H1 (cell line): ENCODE measurements at places on chromosomes 2 and 18. TPM values are rescaled to one million over a fixed set of nuclear protein-coding genes. Genes with fewer than 3 reads are reported as not detected.

Gene CRYGC
- polyA plus RNA-seq: not detected in 2 replicates

Gene LCT
- polyA plus RNA-seq: 0.03 TPM in 1 of 2 replicates, not detected in the other

Gene HOXD4
- not detected in 2 replicates for polyA plus RNA-seq

Gene UGT1A8
- polyA plus RNA-seq: 0.03 TPM in 1 of 2 replicates, not detected in the other

Gene EML4
- polyA plus RNA-seq: 32.5 and 50.1 TPM in 2 replicates

Gene SLC5A7
- polyA plus RNA-seq: 0.14 and 0.30 TPM in 2 replicates

Gene COL4A4
- polyA plus RNA-seq: 0.33 TPM in 2 replicates

Gene C2orf72
- polyA plus RNA-seq: 1.7 and 2.6 TPM in 2 replicates

Gene UGT1A10
- polyA plus RNA-seq: not detected in 2 replicates

Gene VWA3B
- polyA plus RNA-seq: not detected in 2 replicates

DNA sequence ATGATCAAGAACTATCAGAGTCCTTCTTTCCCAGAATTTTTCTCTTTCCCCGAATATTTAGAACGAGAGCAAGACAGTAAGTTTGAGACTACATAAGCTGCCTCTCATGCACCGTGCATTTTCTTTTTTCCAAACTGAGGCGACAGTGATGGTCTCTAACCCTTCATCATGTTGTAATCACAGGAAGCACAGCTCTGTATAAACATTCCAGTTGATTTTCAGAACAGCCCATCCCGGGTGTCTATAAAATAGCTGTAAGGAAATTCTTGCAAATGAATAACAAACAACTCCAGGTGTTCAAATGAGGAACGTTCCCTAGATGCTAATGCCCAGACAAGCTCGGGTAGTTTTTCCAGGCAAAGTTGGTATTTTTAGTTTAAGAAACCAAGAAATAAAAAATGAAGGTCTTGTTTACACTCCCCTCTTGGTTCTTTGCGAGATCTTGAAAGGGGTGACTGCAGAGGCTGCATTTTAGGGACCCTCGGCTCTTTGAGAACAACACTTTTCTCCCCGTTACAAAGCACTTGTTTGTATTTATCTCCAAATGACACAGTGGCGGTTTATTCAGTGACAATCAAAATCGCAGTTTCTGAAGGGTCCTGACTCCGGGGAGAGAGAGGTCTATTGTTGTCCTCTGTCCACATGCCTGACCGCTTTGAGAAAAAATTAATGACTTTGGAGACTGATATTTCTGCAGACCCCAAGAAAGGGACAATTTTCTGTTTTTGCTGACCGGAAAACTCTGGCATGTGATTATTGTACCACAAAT lies 101.1 kb upstream of the NCK2 start:
- DNase-seq: no peak

DNA sequence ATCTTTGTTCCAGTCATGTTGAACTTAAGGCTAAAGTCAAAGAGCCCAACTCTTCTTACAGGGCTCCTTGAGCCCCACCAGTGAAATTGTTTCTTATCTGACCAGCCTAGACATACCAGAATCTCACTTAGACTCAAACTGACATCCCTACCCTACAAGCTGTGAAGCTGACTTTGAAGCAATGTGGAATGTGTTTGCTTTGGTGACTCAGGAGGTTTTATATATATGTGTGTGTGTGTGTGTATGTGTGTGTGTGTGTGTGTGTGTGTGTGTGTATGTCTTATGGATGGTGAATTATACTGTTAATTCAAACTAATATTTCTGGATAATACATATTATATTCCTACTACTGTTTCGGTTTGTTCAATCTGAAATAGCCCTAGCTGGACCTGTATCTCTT lies 67.3 kb downstream of the CAMKMT start:
- DNase-seq: no peak

- DNase-seq: no peak
These were observed 29.4 kb downstream of the RIF1 start for GRCh38 chr2:151439127-151439526.

DNA sequence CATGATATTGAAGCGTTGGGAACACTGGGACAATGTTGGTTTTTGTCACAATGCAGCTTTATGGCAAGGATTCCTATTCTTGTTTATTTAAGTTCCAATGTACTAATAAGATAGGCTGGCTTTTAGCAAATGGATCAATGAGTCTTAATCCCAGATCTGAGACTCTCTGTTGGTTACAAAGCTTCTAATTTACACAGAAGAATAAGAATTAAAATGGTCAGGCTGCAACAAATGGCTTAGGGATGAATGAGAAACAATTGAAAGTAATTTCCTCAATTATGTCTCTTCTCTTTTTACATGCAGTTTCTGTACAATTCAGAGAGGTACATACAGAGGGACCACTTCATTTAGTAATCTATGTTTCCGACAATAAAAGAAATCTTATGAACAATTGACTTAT lies 640.4 kb downstream of the NRXN1 start:
- DNase-seq: no peak

GRCh38 chr18:12858991-12859390 lies 25.0 kb downstream of the PTPN2 start:
- DNase-seq: no peak

DNA sequence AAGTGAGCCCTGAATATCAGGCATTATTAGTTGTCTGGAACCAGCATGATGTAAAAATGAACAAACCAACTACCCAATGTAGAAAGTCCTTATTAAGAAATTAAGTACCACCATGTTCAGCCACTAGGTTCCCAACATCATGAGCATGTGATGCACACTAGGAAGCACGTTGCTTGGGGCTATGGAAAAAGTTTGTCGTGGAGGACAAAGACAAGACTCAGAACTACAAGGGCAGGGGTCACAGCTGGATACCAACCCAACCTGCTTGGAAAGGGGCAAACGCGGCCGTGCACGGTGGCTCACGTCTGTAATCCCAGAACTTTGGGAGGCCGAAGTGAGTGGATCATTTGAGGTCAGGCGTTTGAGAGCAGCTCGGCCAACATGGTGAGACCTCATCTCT lies 64.0 kb downstream of the ADNP2 start:
- no peak for DNase-seq

DNA sequence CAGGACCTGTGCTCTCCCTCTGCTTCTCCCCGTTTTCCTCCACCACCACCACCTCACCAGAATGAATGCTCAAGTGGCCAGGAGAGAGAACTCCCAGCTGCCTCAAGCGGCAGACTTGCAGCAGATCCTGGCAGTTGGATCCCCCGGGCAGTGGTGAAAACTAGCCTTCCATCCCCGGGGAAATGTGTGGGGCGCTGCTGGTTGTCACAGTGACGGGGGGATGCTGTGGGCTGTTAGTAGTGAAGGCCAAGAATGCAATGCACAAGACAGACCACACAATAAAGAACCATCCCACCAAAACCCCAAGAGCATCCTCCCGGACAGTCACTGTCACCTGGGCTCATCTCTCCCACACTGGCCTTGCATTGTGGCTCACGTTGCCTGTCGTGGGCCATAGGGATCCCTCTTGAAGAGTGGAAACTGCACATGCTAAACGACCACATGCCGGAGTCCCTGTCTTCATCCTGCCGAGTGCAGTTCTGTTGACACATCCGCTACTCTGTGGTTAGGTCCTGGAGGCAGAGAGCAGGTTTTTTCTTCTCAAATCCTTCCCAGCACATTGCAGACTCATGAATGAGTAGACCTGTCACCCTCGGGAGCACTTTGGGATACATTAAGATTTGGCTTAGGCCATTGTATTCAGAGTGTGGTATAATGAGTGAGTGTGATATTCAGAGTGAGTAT lies 13.5 kb downstream of the SPATA3 start:
- DNase-seq: no peak

DNA sequence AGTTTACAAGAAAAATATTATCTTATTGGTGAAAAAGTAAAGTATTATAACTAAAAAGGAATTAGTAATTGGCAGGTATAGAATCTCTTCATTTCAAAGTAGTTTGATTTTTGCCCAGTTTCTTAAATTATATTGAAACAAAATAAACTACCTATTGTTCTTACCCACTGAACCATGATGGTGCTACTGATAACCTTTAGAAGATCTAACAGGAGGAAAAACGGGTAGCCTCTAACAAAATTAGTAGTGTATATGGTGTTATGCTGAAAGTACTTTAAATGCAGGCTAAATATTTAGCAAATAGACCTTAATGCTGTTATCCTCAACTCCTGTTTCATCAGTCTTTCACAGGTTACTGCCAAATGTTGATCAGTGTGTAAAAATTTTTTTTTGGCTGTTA lies 19.1 kb downstream of the MRPS9 start:
- no peak for DNase-seq

DNA sequence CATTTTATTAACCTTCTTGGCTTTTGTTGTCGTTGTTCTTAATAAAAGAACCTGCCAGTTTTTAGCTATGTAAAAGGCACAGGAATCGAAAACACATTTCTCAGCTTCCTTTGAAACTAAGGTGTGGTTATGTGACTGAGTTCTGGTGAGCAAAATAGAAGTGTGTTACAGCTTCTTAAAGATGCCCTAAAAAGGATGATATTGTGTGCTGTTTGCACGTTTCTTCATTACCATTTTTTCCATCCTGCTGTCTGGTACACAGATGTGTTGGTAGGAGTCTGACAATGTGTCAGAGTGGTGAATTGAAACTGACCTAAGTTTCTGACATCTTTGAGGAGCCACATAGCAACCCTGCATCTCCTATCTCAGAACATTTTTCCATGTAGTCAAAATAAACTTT lies 380.6 kb downstream of the SUCLG1 start:
- no peak for DNase-seq

GRCh38 chr2:26633351-26633945 lies 7.7 kb downstream of the CIB4 start:
- no peak for DNase-seq

DNA sequence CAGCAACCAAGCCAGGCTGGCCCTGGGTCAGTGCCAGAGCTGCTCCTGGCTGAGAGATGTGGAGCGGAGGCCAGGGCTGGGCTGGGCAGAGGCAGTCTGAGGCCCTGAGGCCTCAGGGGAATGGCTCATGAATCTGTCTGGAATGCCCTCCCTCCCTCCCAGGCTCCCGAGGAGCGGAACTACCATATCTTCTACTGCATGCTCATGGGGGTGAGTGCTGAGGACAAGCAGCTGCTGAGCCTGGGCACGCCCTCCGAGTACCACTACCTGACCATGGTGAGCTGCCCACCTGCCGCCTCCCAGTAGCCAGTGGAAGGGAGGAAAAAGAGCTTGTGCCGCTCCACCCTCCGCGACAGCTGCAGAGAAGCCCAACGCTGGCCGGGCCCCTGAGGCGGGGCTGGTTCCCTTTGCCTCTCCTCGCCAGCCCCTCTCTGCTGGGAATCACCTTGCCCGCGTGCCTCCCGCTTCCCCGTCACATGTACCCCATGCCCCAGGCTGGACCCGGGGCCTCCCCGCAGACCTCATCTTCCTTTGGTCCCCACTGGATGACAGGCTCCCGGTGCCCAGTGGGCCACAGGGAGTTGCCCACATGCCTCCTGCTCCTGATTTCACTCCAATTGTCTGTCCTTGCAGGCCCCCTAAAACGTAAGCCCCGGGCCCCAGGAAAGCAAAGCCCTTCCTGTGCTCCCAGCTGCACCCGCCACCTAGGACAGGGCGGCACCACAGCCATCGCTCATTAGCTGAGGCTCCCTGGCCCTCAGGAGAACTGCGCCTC lies 41.1 kb downstream of the MYO7B start:
- no peak for DNase-seq

DNA sequence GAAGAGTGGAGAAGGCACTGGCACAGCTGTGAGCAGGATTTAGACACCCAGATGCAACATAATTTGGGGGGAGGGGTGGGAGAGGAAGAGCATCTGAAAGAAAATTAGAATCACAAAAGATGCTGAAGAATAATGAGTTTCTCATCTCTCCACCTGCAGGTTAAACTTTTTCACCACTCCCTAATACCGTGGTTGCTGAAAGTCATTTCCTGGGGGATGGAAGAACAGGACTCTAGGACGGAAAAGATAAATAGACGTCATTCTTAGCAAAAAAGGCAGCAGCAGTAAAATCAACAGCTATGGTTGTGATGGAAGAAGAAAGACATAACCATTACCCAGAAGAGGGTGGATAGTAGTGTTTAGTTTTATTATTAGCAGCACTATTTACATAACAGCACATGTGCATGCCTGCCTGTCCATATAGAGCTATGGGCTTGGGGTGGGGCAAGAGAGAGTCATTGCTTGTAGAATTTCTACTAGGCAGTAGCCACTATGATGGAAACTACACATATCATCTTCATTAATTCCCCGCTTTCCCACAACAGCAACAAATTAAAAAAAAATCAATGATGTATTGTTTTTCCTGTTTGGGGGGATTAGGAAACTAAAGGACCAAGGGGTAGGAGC lies 212.2 kb downstream of the TRIB2 start:
- DNase-seq: no peak

GRCh38 chr2:182941121-182941722 lies 74.8 kb upstream of the FRZB start:
- DNase-seq: no peak

- DNase-seq: no peak
These were observed 11.3 kb upstream of the MLPH start for GRCh38 chr2:237475704-237476141.

GRCh38 chr2:187177253-187177652 lies 270.8 kb downstream of the CALCRL start:
- no peak for DNase-seq

GRCh38 chr2:79899196-79899595 lies 386.3 kb downstream of the CTNNA2 start:
- no peak for DNase-seq

DNA sequence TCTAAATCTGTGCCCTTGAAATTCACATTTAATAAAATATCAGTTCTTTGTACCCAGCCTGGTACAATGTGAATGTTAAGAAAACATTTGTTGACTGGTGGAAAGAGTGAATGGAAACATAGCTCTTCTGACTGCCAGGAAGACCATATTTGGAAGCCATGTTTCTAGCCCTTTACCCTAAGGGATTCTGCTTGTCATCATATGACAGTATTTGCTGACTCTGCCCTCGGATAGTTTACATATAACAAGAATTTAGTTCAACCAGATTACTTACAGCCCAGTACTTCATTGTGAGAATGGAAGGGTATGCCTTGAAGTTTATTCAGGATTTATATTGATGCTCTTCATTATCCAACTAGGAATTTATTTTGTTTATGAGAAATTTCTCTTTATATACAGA lies 13.8 kb upstream of the KCNS3 start:
- DNase-seq: no peak

- DNase-seq: no peak
These were observed 111.7 kb downstream of the BABAM2 start for GRCh38 chr2:28002181-28002580.

DNA sequence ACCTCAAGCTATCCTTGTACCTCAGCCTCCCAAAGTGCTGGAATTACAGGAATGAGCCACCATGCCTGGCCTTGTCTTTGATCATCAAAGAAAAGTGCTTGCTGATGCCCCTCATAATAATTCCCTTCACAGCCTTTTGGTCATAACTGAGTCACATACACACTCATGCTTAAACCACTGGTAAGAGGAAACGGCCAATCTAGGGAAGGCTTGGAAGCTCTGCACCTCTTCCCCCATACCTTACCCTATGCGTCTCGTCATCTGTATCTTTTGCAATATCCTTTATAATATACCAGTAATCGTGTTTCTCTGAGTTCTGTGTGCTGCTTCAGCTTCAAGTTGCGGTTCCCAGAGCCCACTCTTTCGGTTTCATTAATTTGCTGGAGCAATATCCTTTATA lies 4.8 kb upstream of the RNF138 start:
- DNase-seq: no peak

- DNase-seq: no peak
These were observed 28.6 kb downstream of the PPP1R1C start for GRCh38 chr2:182014284-182014683.

- DNase-seq: no peak
These were observed 34.1 kb downstream of the PARD6G start for GRCh38 chr18:80213182-80213581.
